ENCODE measurements at places on chromosomes 11 and 22.
A peak's percentile ranks its signal among the peaks of the same experiment; 100 is the strongest.

DNA sequence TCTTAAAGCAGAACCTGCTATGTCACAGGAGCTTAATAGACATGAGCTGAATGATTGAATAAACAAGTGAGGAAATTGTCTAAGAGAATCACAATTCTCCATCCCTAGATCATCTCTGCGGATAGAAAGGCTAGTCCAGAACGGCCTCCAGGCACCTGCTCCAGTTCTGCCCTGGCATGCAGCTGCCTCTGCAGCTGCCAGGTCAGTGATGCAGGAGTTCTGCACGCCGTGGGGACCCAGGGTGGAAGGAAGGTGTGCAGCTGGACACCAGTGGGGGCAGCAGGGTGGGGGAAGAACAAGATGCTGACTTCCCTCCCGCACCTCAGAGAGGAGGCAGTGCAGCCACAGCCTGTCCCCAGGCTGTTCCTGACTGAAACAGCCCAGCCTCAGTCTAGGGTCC is 192.1 kb upstream of the NCAM1 start:
- DNase-seq, result no peak

- no peak for DNase-seq
Observed at GRCh38 chr11:115930886-115931547, 426.8 kb upstream of the CADM1 start.

DNA sequence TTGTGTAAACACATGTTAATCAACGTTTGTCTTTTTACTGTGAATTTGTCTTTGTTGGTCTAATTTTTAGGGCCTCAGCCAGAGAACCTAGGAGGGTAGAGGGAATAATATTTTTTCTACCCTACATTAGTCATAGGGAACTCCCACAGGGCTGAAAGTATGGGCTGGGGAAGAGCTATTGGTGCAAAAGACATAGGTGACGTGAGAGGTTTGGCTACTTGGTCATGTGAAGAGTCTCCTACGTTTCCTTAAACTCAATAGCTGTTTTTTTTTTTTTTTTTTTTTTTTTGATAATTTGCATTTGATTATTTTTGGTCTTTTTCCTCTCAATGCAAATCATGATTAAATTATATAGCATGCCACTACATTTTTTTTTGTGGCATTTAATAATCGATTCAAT is 15.9 kb upstream of the MMP7 start:
- DNase-seq, result no peak

- DNase-seq, result no peak
Observed at GRCh38 chr11:41536021-41536568, 76.6 kb upstream of the LRRC4C start.

- DNase-seq, result no peak
Observed at GRCh38 chr11:16047073-16047472, 309.3 kb downstream of the SOX6 start.

DNA sequence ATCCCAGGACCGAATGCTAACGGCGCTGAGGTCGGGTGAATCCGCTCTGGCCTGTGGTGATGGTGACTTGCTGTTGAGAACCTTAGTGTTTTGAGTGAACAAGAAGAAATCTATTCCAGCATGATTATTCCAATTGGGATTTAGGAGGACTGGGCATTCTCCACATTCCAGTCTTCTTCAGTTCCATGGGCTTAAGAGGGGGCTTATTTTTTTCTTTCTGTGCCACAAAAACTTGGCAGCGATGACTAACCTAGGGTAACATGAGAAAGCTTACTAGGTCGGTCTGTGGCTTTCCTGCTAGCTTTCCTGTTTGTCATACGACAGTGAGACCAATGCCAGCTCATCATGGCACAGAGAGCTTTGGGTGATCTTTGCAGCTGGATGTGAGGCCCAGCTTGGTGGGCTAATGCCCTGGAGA is 62.9 kb upstream of the ATXN10 start:
- no peak for DNase-seq

DNA sequence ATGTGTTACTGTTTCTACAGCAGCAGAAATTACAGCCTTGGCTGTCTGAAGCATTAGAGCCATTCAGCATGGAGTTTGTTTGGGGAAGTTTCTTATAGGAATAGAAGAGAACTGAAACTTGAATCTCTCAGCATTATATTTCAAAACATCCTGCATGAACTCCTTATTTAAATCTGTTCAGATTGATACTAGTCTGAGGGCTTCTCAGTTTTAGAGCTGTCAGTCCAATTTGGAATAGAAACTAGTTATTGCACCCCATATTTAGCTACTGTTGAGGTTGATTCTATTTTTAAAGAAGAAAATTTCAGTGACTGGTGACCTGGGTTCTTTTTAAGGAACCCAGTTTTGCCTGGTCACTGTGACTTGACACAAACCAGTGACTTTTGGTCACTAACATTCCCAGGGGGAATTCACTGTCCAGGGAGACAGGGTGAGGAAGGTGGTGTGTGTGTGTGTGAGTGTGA is 126.0 kb upstream of the TTC12 start:
- DNase-seq, result no peak

- no peak for DNase-seq
Observed at GRCh38 chr11:36447947-36448346, 62.1 kb downstream of the TRAF6 start.

GRCh38 chr11:135006800-135007199 is 594.8 kb upstream of the B3GAT1 start:
- no peak for DNase-seq

DNA sequence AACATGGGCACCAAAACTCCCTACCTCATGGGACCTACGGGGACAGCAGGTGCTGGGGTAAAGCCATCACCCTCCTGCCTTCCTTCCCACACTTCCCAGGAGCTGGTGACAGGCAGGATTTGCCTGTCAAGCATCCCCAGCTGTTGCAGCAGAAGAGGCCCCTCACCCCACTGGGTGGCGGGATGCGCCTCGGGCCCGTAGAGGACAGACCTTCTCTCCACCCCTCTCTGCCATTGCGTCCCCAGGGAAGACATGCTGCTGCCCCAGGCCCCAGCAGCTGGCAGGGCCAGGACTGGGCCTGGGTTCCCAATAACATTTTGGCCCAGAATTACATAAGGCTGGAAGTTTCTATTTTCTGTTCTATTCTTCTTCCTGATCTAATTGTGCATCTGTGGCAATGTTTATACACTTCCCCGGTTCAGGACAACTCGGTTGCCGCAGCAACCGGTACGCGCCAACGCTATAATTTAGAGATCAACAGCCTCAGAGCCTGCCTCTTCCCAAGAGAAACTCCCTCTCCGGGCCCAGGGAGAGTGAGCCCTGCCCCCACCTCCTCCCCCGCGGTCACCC is 25.4 kb downstream of the KCNJ4 start:
- no peak for DNase-seq

DNA sequence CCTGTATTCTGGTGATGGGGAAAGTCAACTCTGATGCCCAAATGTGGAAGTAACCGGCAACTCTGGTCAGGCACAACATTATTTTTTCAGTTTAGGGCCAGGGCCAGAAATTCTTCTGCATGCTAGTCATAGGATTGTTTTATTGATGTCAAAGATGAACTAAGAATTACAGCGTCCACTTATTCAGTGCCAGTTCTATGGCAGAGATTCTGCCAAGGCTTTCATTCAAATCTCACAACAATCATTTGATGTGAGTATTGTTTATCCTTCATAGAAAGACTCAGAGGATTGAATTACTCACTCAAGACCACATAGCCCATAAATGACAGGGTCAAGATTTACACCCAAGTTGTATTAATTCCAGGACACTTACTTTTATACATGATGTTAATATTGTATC is 87.7 kb downstream of the TMPRSS5 start:
- DNase-seq, result no peak

- DNase-seq, result peak; percentile 23
Observed at GRCh38 chr22:23533328-23533762, 46.7 kb downstream of the IGLL1 start.

- no peak for DNase-seq
Observed at GRCh38 chr11:64063777-64064176, 28.0 kb downstream of the FLRT1 start.

- DNase-seq, result no peak
Observed at GRCh38 chr11:116233561-116233960, 539.2 kb downstream of the BUD13 start.

GRCh38 chr11:62499944-62500649 is 46.5 kb downstream of the AHNAK start:
- no peak for DNase-seq
